Activated CD4-positive, alpha-beta memory T cell treated with anti-CD3 and anti-CD28 coated beads, Interleukin-2, amount 10 ng/mL, durations not matched to agents 7 days and 5 days (primary cell): ENCODE measurements at places on chromosomes 1 and 21. TPM values are rescaled to one million over a fixed set of nuclear protein-coding genes. Genes with fewer than 3 reads are reported as not detected.

USH2A gene
- total RNA-seq: not detected

ALG6 gene
- total RNA-seq: 23.8 TPM

CRYBG2 gene
- 1.9 TPM for total RNA-seq

LRRC7 gene
- not detected for total RNA-seq

GNAT2 gene
- total RNA-seq: not detected

CATSPER4 gene
- not detected for total RNA-seq

FAAH gene
- 4.3 TPM for total RNA-seq

LCE3A gene
- not detected for total RNA-seq

ALDH9A1 gene
- 54.4 TPM for total RNA-seq

DNA sequence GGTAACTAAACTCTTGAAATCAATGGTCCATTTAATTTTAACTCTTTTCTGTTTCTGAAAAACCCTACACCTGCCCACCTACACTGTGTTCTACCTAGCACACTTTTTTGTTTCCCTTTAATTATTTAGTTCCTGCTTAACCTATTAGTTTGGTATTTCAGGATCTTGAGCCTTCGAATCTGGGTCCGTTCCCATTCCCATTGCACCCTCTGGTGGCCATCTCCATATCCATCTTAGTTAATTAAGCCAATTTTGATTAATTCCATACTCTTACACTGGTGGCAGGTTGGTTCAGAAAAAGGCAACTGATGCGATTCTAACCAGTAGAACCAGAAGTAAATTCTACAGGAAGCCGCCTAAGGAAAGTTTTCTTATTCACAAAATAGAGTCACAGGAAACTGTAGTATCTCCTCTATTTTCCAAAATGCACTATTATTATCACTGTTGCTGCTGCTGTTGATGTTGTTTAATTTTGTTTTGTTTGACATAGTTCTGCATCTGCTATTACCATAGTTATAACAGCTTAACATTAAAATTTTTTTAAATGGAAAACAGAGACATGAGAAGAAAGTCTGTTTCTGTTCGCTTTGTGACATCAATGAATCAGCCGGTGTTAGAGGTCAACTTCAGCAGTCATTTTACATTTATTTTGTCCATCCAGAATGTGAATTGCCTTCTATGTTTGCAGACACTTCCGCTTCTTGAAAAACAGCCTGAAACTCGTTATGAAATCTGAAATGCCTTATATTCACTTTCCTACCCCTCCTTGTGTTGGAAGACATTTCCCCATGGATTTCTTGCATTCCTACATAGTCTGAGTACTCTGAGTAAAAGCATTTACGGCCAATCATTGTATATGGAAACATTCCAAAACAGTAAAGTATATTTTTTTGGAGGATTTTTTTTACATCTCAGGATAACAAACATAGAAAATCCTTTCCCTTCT, 115.5 kb upstream of the NCAM2 start:
- H3K27me3 ChIP-seq: no peaks in the 10 kb centered on the region
- DNase-seq: no peak
- no peak overlapping the region for H3K4me3 ChIP-seq
- H3K36me3 ChIP-seq: no peaks in the 10 kb centered on the region

GRCh38 chr1:223479718-223480425, 86.7 kb downstream of the CCDC185 start:
- H3K4me3 ChIP-seq: no peak overlapping the region
- peaks cover 9% of the 10 kb centered on the region for H3K4me1 ChIP-seq
- H3K27me3 ChIP-seq: peaks cover 29% of the 10 kb centered on the region
- no peak for DNase-seq

- peaks cover 30% of the 10 kb centered on the region for H3K27me3 ChIP-seq
- no peaks in the 10 kb centered on the region for H3K36me3 ChIP-seq
- no peak overlapping the region for H3K4me3 ChIP-seq
- no peak overlapping the region for H3K27ac ChIP-seq
- DNase-seq: no peak
- no peaks in the 10 kb centered on the region for H3K4me1 ChIP-seq
Observed at GRCh38 chr1:19866029-19866428, 16.2 kb upstream of the OTUD3 start.

DNA sequence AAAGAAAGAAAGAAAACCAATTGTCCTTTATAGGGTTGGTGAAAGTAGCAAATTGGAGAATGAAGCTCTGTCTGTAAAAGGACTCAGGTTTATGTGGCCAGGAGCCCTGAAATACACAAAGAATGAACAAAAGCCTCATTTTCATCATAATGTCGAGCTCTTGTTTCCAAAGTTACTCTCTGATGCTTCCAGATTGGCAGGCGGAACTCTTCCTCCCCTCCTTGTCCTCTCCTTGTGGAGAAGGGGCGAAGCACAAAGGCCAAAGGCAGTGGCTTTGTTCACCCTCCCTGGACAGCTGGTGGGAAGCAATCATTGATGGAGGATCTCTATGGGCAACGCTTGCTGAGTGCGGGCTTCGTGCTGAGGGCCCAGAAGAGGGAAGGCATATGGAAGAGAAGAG, 5.6 kb downstream of the CA6 start:
- H3K36me3 ChIP-seq: peaks cover 6% of the 10 kb centered on the region
- peaks cover 45% of the 10 kb centered on the region for H3K4me1 ChIP-seq
- H3K4me3 ChIP-seq: no peak overlapping the region
- H3K27ac ChIP-seq: no peak overlapping the region
- H3K27me3 ChIP-seq: no peaks in the 10 kb centered on the region

DNA sequence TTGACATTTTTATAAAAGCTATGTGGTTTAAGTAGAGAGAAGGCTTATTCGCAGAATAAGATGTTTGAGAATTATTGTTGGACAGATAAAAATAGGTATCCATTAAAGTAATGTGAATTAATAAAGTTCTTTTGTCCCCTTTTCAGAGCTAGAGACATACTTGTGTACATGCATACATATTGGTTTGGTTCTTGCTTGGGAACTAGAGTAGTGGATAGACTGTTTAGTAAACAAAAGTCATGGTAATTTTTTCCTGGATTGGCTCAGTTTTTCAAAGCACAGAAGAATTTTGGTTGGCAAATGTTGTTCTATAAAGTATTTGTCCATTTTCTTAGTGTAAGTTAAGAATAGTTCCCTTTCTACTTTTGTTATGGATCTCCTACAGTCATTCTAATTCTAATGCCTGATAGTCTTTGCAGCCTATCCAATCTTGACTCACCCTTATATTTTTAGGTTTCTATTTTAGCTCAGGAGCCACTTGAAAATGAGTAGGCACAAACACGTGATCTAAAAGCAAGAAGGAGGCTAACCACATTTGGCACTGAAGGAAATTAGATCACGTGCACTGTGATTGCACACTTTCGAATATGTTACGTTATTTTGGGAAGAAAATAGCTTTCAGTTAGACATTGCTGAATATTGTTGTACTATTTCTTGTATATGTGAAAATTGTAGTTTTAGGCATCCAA, 47.0 kb downstream of the RABGAP1L start:
- H3K4me1 ChIP-seq: peaks cover 38% of the 10 kb centered on the region
- DNase-seq: no peak
- no peaks in the 10 kb centered on the region for H3K27me3 ChIP-seq
- no peak overlapping the region for H3K4me3 ChIP-seq

GRCh38 chr1:19066874-19067181, 110.4 kb upstream of the IFFO2 start:
- H3K4me3 ChIP-seq: no peak overlapping the region
- peaks cover 3% of the 10 kb centered on the region for H3K36me3 ChIP-seq
- H3K27me3 ChIP-seq: no peaks in the 10 kb centered on the region
- no peaks in the 10 kb centered on the region for H3K4me1 ChIP-seq
- H3K27ac ChIP-seq: no peak overlapping the region

DNA sequence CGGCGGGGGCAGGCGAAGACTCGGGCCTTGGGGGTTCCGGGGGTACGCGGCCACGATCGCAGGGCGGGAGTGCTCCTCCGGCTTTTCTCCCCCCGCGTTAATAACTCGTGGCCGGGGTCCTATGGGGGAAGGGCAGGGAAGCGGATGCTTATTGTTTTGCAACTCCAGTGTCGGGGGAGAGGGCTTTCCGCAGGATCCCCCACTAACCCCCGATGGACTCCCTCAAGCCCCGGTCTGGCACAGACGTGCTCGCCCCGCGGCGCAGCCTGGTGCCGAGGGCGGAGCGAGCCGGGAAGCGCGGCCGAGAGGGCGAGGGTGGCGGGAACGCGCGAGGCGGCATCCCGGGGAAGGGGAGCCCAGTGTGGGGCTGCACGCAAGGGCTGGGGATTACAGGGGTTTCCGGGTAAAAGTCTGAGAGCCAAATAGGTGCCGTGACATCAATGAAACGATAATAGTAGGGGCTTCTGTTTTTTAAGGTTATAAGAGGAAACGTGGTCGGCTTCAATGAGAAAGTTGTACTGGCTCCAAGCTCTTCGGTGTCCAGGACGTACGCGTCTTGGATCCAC, 772 bp downstream of the UCK2 start:
- no peak for DNase-seq
- H3K27ac ChIP-seq: peak overlapping the region; percentile 83
- peak overlapping the region; percentile 90 for H3K4me3 ChIP-seq
- peaks cover 27% of the 10 kb centered on the region for H3K4me1 ChIP-seq

DNA sequence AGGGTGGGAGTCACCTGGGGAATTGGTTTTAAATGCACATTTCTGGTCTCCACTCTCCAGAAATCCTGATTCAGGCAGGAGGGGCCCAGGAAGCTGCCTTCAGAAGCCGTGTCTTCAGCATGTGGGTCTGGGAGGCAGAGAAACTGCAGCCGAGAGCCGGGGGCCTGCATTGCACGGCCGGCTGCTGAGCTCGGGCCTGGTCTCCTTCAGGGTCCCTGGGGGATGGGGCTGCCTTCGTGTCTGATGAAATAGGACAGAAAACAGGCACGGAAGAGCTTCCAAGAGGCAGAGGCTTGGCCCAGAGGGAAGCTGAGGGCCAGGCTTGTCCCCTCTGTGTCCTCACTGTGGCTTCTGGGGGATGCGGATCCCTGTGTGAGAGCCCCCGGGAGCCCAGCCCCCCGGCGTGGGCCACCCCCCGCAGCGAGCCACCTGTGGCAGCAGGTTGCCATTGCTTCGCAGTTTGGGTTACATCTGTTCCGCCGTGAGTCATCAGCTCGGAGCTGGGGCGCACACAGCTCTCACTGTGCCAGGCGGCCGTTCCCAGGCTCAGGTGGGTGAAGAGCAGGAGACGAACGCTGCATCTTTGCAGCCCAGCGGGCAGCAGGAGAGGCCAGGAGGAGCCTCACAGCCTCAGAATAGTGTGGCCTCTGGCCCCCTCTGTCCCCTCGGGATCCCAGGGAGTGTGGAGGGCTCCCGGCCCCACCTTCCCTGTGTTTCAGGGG, 72.4 kb downstream of the AJAP1 start:
- no peaks in the 10 kb centered on the region for H3K27me3 ChIP-seq
- H3K4me1 ChIP-seq: no peaks in the 10 kb centered on the region
- H3K36me3 ChIP-seq: no peaks in the 10 kb centered on the region
- no peak for DNase-seq

DNA sequence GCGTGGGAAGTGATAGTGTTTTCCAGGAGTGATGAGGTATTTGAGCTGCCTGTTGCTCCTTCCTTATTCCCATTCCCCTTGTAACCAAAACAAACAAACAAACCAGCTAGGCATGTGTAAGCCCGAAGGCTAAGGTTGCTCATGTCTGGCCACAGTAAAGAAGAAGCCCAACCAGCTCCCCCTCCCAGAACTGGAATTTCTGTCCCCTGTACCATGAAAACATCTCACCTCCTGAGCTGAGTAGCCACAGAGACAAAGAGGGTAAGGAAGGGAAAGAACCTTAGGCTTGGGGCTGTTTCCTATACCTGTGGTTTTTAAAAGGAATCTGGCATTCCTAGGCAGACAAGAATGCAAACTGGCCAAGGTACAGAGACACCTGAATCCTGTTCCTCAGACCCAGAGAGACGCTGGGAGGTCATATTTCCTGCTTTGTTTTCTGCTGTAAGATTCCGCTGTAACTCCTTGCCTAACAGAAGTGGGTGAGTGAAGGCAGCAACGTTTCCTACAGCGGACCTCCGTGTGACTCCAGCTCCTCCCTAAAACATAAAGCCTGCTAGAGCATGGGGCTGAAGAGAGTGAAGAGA, 41.7 kb upstream of the RAB4A start:
- H3K27me3 ChIP-seq: peaks cover 25% of the 10 kb centered on the region
- peaks cover 5% of the 10 kb centered on the region for H3K4me1 ChIP-seq
- H3K27ac ChIP-seq: no peak overlapping the region
- H3K36me3 ChIP-seq: no peaks in the 10 kb centered on the region

- H3K36me3 ChIP-seq: no peaks in the 10 kb centered on the region
- peaks cover 24% of the 10 kb centered on the region for H3K27me3 ChIP-seq
- no peak overlapping the region for H3K4me3 ChIP-seq
- no peak overlapping the region for H3K27ac ChIP-seq
- no peak for DNase-seq
Observed at GRCh38 chr1:109750920-109751319, 10.1 kb upstream of the GSTM3 start.
